ENCODE measurements at places on chromosomes 2 and 18. TPM values are rescaled to one million over a fixed set of nuclear protein-coding genes. Genes with fewer than 3 reads are reported as not detected.

GRCh38 chr2:15754703-15755099 is 163.0 kb downstream of the DDX1 start:
- no peak overlapping the region for H3K27ac ChIP-seq
- no peak overlapping the region for H3K4me3 ChIP-seq
- no peaks in the 10 kb centered on the region for H3K36me3 ChIP-seq
- H3K4me1 ChIP-seq = no peaks in the 10 kb centered on the region
- no peak for DNase-seq

- H3K36me3 ChIP-seq = no peaks in the 10 kb centered on the region
- H3K27me3 ChIP-seq = no peaks in the 10 kb centered on the region
- no peaks in the 10 kb centered on the region for H3K4me1 ChIP-seq
These were observed 273.9 kb downstream of the MYT1L start for GRCh38 chr2:2057125-2057721.

DNA sequence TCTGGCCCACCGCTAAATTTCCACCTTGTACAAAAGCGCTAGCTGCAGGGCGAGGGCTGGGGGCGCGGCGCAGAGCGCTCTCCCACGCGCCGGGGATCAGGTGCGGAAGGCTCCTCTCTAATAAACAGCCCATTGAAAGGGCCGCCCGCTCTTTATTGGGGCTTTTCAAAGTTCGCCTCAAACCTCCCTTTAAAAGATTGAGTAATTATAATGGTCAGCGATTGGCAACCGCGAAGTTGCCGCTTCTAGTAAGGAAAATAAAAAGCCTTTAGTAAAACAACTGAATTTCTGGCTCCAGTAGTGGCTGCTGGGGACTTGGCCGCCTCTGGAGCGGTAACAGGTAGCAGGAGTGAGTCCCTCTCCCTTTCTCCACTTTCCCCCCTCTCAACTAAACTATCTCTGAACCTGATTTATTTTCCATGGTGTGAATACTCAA is 755 bp downstream of the NEUROD1 start:
- no peak overlapping the region for H3K4me3 ChIP-seq
- no peak overlapping the region for H3K27ac ChIP-seq
- H3K4me1 ChIP-seq = peaks cover 16% of the 10 kb centered on the region
- H3K36me3 ChIP-seq = no peaks in the 10 kb centered on the region

DNA sequence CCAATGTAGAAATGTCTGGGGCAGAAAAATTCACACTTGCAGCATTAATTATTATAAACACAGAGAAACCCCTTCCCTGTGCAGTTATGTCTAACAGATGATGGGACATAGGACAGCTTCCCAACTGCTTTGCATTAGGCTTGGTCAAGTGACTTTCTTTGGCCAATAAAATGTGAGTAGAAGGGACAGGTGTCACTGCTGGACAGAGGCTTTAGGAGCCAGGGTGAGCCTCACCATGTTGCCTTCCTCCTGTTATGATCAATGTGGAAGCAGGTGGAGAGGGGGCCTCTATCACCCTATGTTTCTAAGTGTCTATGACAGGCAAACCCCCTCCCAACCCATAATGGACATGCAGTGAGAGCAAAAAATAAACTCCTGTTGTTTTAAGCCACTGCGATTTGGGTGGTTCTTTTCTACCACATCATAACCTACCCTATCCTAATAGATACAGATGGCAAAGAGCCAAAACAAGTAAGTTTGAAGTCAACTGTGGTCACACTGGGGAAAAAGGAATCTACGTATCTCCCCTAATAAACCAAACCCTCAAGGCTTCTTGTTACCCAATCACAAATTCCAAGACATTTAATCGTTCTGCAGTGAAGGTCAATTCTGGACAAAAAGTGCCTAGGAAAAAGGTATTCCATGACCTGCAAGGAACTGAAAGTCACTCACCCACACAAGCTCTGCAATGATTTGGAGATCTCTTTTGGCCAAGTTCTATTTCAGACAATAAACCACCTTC is 28.6 kb upstream of the POU3F3 start:
- no peaks in the 10 kb centered on the region for H3K4me1 ChIP-seq
- no peaks in the 10 kb centered on the region for H3K27me3 ChIP-seq
- no peaks in the 10 kb centered on the region for H3K36me3 ChIP-seq
- no peak for DNase-seq
- no peak overlapping the region for H3K4me3 ChIP-seq

- H3K4me3 ChIP-seq = no peak overlapping the region
- no peaks in the 10 kb centered on the region for H3K4me1 ChIP-seq
- no peak for DNase-seq
These were observed 502.4 kb downstream of the TMEM182 start for GRCh38 chr2:103264058-103264768.

DNA sequence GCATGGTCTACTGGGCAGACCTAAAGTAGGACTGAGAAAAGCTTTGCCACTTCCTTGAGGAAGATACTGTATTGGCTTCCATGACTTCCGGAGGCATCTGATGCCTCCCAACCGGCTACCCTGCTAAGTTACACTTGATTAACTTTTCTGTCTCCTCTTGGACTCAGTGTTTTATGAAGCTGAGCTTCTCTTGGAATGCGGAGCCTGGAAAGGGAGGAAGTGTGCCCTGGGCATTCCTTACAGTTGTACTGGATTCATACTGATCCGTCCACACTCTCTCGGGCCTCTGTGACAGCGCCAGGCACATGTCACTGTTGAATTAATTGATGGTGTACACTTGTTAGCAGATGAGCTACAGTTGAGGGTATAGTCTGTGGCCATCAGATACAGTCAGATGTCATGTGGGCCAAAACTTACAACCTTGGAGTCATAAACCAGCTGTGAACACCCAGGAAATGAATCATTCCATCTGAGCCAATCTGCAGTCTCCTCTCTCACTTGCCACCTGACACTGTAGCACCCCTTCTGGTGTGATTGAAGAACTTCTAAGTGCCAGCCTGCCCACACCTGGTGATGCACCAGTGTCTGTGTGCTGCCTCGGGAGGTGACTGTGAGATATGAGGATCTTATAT is 122.5 kb downstream of the FHOD3 start:
- H3K27me3 ChIP-seq = no peaks in the 10 kb centered on the region
- H3K27ac ChIP-seq = no peak overlapping the region

GRCh38 chr2:198731842-198732399 is 725.8 kb downstream of the SATB2 start:
- no peak overlapping the region for H3K4me3 ChIP-seq
- DNase-seq = no peak
- no peaks in the 10 kb centered on the region for H3K27me3 ChIP-seq
- no peaks in the 10 kb centered on the region for H3K36me3 ChIP-seq

GRCh38 chr2:26432363-26432762 is 30.6 kb downstream of the DRC1 start:
- H3K27ac ChIP-seq = no peak overlapping the region
- no peaks in the 10 kb centered on the region for H3K4me1 ChIP-seq
- H3K4me3 ChIP-seq = no peak overlapping the region
- H3K36me3 ChIP-seq = no peaks in the 10 kb centered on the region
- no peaks in the 10 kb centered on the region for H3K27me3 ChIP-seq

DNA sequence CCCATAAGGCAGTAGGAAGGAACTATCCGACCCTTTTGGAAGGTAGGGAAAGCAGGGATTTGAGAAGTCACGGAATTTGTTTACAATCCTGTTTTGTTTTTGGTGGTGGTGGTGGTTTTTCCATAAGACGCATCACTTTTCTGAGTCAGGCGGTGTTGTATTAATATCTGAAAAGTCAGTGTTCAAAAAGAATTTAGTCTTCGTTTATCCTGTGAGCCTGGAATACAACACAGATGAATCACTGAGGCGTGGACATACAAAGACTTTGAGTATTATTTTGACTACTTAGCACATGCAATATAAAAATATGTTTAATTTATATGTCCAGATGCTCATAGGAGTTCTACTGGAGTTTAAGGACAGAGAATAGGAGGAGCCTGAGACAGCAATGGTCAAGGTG is 785 bp downstream of the ZNF892 start:
- H3K27ac ChIP-seq = peak overlapping the region; percentile 91
- peak overlapping the region; percentile 82 for H3K4me3 ChIP-seq
- peaks cover 45% of the 10 kb centered on the region for H3K36me3 ChIP-seq
- no peak for DNase-seq

GRCh38 chr2:73128841-73129535 is 16.2 kb upstream of the RAB11FIP5 start:
- no peak overlapping the region for H3K27ac ChIP-seq
- H3K4me1 ChIP-seq = peaks cover 5% of the 10 kb centered on the region
- no peaks in the 10 kb centered on the region for H3K27me3 ChIP-seq
- no peaks in the 10 kb centered on the region for H3K36me3 ChIP-seq
- no peak overlapping the region for H3K4me3 ChIP-seq
- DNase-seq = no peak

- H3K4me3 ChIP-seq = no peak overlapping the region
- H3K27me3 ChIP-seq = no peaks in the 10 kb centered on the region
- no peaks in the 10 kb centered on the region for H3K4me1 ChIP-seq
- peak; percentile 85 for DNase-seq
These were observed 174.0 kb downstream of the SMAD2 start for GRCh38 chr18:47756364-47757016.

GRCh38 chr18:74589021-74589420 is 8.6 kb upstream of the ZNF407 start:
- H3K4me1 ChIP-seq = peaks cover 53% of the 10 kb centered on the region
- H3K27ac ChIP-seq = peak overlapping the region; percentile 81
- no peaks in the 10 kb centered on the region for H3K27me3 ChIP-seq
- no peaks in the 10 kb centered on the region for H3K36me3 ChIP-seq
- H3K4me3 ChIP-seq = no peak overlapping the region
- DNase-seq = no peak

DNA sequence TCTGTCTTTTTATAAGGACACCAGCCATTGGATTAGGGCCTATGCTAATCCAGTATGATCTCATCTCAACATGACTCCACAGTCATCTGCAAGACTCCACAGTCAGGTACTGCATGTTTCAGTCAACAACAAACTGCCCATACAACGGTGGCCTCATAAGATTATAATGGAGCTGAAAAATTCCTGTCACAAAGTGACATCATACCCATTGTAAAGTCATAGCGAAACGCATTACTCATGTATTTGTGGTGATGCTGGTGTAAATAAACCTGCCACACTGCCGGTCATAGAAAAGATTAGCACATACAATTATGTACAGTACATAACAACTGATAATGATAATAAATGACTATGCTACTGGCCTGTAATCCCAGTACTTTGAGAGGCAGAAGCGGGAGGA is 102.2 kb downstream of the TEX51 start:
- H3K27me3 ChIP-seq = no peaks in the 10 kb centered on the region
- peaks cover 7% of the 10 kb centered on the region for H3K4me1 ChIP-seq
- no peak overlapping the region for H3K27ac ChIP-seq
- H3K36me3 ChIP-seq = no peaks in the 10 kb centered on the region
- no peak overlapping the region for H3K4me3 ChIP-seq
- DNase-seq = no peak

GRCh38 chr2:175403599-175404221 is 222.2 kb upstream of the ATP5MC3 start:
- no peak for DNase-seq
- H3K4me1 ChIP-seq = no peaks in the 10 kb centered on the region
- peaks cover 26% of the 10 kb centered on the region for H3K27me3 ChIP-seq
- H3K36me3 ChIP-seq = no peaks in the 10 kb centered on the region
- H3K27ac ChIP-seq = no peak overlapping the region

DNA sequence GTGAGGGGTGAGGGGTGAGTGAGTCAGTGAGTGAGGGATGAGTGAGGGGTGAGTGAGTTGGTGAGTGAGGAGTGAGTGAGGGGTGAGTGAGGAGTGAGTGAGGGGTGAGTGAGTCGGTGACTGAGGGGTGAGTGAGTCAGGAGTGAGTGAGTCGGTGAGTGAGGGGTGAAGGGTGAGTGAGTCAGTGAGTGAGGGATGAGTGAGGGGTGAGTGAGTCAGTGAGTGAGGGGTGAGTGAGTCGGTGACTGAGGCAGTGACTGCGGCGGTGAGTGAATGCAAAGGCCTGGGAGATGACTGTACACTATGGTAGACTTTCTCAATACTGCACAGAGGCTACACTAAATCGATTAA is 16.6 kb downstream of the THAP4 start:
- no peak overlapping the region for H3K27ac ChIP-seq
- no peaks in the 10 kb centered on the region for H3K36me3 ChIP-seq
- H3K4me3 ChIP-seq = no peak overlapping the region
- H3K4me1 ChIP-seq = peaks cover 6% of the 10 kb centered on the region
- no peak for DNase-seq
- H3K27me3 ChIP-seq = no peaks in the 10 kb centered on the region

- no peak overlapping the region for H3K4me3 ChIP-seq
- no peaks in the 10 kb centered on the region for H3K27me3 ChIP-seq
- no peaks in the 10 kb centered on the region for H3K4me1 ChIP-seq
- DNase-seq = no peak
- peaks cover 54% of the 10 kb centered on the region for H3K36me3 ChIP-seq
These were observed 89.0 kb downstream of the NBAS start for GRCh38 chr2:15472133-15472532.

- no peak overlapping the region for H3K27ac ChIP-seq
- no peaks in the 10 kb centered on the region for H3K36me3 ChIP-seq
- no peak overlapping the region for H3K4me3 ChIP-seq
- no peaks in the 10 kb centered on the region for H3K4me1 ChIP-seq
These were observed 324.5 kb upstream of the THUMPD2 start for GRCh38 chr2:40103590-40103989.

DNA sequence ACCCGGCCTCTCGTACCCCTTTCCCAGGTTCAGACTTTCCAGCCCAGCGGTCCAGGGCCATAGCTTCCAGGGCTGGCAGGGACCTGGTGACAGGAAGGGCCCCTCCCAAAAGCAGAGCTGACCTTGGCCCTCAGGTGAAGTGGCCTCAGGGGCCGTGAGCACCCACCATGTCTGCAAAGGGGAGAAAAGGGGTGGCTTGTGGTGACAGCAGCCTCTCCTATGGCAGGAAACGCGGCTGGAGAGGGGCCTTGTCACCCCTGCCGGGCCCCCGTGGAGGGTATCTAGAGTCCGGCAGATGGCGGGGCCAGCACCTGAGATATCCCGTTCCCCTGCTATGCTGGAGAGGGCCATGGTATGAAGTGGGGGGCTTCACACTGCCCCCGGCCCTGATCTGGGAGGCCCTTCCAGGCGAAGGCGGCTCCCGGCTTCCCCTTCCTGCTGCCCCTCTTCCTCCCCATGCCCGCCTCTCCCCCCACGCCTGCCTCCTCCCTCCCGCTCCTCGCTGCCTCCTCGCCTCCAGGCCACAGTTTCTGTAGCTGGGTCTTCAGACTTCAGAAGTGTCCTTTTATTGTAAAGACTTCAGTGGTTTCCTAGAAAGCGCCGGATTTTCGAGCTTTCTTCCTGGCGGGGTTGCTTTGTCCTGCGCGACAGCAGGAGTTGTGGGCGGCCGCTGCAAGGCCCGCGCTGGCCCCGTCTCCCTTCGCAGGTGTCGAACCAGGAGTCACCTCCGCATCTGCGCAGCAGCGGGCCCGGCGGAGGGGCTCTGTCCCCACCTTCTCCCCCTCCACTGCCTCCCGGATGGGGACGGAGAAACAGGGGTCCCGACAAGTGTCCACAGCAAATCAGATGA is 240.5 kb upstream of the MYT1L start:
- H3K36me3 ChIP-seq = no peaks in the 10 kb centered on the region
- no peaks in the 10 kb centered on the region for H3K27me3 ChIP-seq
- no peaks in the 10 kb centered on the region for H3K4me1 ChIP-seq
- peak; percentile 68 for DNase-seq
- no peak overlapping the region for H3K27ac ChIP-seq

The RBBP8 gene
- 10.6 TPM for total RNA-seq

The COL3A1 gene
- total RNA-seq = 129 TPM

The SMARCAL1 gene
- total RNA-seq = 24.6 TPM

The LYPD1 gene
- total RNA-seq = 1.0 TPM

The KYNU gene
- 25.6 TPM for total RNA-seq

The HOXD10 gene
- not detected for total RNA-seq

The CHRNG gene
- total RNA-seq = not detected

The CRIM1 gene
- total RNA-seq = 120 TPM

The KATNAL2 gene
- 1.5 TPM for total RNA-seq

The AQP12A gene
- not detected for total RNA-seq

Measured in spleen (tissue), 13 donors.